ENCODE measurements at places on chromosomes 11 and 22.

- no peak for DNase-seq
Measured at GRCh38 chr11:1152316-1153104, 5.2 kb upstream of the MUC5AC start.

GRCh38 chr11:68471360-68472340 lies 11.1 kb downstream of the PPP6R3 start:
- DNase-seq: no peak

DNA sequence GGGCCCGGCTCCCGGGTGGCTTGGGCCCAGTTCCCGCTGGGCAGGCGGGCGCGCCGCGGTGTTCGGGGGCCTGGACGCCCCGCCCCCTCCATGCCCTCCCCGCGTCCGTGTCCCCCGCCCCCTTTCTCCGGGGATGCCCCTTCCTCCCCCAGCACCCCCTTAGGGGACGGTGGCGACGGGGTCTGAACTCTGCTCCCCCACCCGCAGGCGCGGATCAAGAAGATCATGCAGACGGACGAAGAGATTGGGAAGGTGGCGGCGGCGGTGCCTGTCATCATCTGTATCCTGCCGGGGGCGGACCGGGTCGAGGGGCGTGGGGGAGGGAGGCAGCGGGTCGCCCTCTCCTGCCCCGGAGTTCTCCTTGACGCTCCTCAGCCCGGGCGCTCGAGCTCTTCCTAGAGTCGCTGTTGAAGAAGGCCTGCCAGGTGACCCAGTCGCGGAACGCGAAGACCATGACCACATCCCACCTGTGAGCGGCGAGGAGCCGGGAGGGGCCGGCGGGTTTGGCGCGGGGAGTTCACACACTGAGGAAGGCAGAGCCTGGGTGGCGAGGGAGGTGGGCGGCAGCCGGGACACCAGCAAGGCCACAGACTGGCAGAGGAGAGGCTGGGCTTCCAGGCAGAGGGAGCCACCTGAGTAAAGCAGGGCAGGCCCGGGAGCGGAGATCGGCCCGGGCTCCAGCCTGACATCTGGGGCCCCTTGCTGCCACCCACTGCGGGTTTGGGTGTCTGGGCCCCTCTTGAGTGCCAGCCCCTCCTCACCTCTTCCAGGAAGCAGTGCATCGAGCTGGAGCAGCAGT lies 546 bp downstream of the DRAP1 start:
- no peak for DNase-seq

DNA sequence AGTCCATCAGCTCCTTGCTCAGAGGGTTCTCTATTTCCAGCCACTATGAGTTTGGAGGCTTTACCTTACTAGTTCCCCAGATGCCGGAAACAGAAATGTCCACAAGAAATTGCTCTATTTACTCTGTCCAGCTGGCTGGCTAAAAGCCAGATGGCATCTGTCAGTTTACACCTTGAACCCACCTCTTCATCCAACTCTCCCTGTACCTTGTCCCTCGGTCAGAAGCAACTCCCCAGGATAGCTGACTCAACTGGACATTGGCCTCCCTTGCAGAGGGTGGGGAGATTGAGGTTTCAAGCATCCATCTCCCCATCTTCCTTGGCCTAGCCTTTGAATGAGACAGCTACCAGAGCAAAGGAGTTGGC lies 1.7 kb downstream of the C2CD2L start:
- no peak for DNase-seq

- DNase-seq: no peak
Measured at GRCh38 chr11:2187280-2187707, 15.7 kb upstream of the TH start.

DNA sequence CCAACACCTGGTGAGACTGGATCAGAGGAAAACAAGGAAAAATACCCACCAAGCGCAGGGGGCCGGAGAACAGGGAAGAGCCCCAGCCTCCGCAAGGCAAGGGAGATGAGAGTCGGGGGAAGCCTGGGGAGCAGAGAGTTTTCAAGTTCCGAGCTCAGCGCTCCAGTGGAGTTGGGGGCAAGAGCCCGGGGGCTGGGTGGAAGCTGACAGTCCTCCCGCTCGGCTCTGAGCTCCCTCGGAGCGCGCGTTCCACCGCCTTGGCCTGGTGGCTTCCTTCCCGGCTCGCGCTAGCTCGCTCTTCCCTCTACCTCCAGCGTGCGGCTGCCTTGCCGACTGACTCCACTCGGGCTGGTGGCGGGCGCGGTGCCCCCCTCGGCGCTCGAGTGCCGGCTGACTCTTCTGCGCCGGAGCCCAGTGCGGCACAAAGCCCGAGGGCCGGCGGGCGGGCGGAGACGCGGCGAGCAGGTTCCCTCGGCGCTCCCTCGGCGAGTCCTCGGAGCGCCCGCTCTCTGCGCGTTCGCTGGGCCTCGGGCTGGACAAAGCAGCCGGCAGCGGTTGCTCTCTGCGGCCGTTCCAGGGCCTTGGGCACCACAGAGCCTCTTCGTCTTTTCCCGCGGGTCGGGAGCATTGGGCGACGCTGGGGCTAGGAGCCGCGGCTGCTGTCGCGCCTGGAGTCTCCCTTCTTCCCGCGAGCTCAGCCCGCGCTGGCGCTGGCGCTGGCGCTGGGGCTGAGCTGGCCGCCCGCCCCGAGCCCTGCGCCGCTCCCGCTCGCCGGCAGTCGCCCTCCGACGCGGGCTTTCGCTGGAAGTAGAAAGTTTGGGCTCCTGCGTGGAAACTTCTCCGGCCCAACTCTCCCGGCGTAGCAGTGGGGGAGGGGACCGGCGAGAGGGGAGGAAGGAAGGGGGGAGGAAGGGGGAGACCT lies 1.0 kb downstream of the PAX6 start:
- no peak for DNase-seq

- DNase-seq: no peak
Measured at GRCh38 chr11:130814440-130815096, 101.7 kb downstream of the SNX19 start.

GRCh38 chr22:41902932-41903421 lies 11.9 kb downstream of the SHISA8 start:
- no peak for DNase-seq

DNA sequence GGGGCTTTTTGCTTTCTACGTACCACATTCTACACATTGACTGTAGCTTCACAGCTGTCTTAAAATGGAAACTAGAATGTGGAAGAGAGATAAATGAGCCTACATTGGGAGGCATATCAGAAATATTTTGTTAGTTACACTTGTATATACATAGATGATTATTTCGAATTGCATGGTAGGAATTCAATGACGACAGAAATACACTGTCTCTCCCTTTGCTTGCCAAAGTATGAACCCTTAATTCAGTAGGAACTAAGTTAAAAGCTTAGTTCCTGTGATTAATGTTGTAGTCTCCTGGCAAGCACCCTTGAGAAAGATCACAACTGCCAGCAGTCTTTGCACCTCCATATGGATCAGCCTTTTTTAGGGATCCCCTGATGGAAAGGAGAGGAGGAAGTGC lies 10.1 kb downstream of the C11orf87 start:
- DNase-seq: no peak

- DNase-seq: no peak
Measured at GRCh38 chr22:50314455-50315288, 7.2 kb upstream of the PLXNB2 start.

GRCh38 chr11:104130161-104130560 lies 33.8 kb downstream of the PDGFD start:
- no peak for DNase-seq

All from NCI-H1436 treated with DMSO at 0.1 percent for 48 hours (cell line).